ENCODE measurements at places on chromosomes 16 and 17.

GRCh38 chr17:59406808-59407381 lies 75.4 kb downstream of the YPEL2 start:
- DNase-seq = no peak

- no peak for DNase-seq
These were observed 199.0 kb upstream of the SOX9 start for GRCh38 chr17:71921796-71922195.

DNA sequence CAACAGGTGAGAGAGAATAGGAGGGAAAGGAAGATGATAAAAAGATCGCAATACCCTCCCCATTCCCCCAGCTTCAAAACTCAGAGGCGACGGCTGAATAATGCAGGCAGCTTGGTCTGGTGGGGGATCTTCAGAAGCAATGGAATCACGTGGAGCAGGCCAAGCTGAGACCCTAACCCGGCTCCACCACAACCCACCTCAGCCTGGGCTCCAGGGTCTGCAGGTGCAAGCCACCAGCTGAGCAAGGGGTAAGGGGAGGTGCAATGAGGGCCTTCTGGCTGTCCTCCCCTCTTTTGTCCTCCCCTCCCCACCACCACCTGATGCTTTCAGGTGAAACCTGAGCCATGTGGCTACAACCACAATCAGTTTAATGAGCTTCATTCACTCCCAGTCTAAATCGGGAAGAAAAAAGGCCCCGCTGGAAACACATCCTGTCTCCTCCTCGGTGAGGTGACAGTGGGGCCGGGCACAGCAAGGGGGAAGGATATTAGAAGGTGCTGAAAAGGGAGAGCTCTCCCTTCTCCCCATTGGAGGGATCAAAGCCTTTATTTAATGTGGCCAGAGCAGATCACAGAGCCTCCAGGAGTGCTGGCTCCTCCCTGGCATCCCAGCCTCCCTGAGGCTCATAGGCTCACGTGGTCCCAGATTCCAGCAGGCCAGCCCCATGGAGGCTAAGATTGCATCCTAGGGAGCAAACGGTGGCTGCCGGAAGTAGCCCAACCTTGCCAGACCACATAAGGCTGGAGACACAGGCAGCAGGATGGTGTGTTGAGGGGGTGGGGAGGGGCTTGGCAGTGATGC lies 261.0 kb downstream of the SOX9 start:
- DNase-seq = no peak

- no peak for DNase-seq
These were observed 101.7 kb downstream of the MAP2K6 start for GRCh38 chr17:69516225-69516624.

DNA sequence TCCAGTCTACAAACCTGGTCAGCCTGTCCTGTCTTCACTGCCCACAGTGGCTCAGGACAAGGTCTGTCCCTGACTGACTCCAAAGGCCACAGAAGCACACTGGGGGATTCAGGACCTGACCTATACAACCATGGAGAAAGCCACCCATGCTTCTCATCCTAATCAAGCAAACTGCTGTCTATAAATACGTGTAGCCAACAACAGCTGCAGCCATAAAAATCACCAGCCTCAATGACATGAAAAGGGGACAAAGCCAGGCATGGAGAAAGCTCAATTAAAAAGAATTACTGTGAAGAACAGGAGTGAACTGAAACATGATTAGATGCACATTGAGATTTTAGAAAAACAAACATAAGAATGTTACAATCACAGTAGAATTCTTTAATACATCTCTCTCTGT lies 170.1 kb downstream of the CDK5R1 start:
- no peak for DNase-seq

- DNase-seq = no peak
These were observed 67.8 kb downstream of the GOSR1 start for GRCh38 chr17:30545024-30545423.

DNA sequence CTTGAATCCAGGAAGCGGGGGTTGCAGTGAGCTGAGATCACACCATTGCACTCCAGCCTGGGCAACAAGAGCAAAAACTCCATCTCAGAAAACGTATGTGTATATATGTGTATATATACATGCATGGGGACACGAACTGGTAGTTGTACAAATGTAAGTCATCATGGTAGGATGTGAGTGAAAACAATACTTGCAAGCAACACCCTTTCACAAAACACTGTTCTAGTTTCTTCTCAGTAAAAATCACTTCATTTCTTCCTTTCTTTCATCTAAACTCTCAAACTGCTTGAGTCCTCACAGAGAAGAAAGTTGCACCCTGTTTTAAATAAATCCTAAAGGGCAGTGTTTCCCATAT lies 51.8 kb downstream of the METTL16 start:
- no peak for DNase-seq

DNA sequence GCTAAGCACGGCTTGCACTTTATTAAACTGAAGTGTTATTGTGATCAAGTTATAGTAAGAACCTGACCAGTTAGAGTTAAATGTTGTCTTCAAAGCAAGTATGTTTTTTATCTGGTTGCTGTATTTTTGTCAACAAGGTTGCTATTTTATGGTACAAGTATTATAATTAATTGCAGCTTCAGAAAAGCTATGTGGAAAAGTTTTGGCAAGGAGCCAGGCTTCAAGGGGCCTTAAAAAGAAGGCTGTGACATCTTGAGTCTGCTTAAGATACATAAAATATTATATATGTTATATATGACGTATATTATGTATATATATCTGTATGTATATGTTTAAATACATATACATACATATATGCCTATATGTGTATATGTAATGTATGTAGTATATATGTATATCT lies 1461.2 kb upstream of the CDH8 start:
- DNase-seq = no peak

DNA sequence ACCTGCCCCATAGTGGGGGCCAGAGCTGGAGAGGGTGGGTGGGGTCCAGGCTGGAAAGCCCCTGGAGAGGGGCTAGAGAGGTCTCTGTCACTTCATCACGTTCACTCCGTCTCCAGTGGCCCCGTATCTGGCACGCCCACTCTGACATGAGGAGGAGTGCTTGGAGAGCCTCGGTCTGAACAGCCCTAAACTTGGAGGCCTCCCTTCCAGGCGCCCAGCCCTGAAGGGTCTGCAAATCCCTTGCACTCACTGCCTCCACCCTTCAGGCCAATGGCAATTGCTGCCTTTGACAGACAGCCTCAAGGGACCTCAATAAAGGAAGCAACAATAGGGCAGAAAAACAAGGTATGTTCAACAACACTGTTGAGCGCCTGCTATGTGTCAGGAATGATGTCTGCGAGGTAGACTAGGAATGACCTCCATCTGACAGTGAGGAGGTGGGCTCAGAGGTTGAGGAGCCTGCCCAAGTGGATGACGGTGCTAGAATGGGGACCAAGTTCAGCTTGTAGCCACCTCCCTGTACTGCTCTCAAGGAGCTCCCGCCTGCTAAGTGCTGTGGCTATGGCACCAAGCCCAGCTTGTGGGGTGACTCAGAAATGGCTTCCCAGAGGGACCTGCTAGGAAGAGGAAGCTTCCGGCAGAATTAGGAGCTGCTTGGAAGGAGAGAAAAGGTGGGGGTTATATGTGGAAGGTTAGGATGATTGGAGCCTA lies 2.9 kb upstream of the EPX start:
- no peak for DNase-seq

GRCh38 chr17:66466840-66467367 lies 164.5 kb downstream of the PRKCA start:
- peak; percentile 48 for DNase-seq

GRCh38 chr16:78522327-78522726 lies 422.9 kb downstream of the WWOX start:
- DNase-seq = no peak

GRCh38 chr16:47037396-47037745 lies 63.9 kb upstream of the DNAJA2 start:
- no peak for DNase-seq

DNA sequence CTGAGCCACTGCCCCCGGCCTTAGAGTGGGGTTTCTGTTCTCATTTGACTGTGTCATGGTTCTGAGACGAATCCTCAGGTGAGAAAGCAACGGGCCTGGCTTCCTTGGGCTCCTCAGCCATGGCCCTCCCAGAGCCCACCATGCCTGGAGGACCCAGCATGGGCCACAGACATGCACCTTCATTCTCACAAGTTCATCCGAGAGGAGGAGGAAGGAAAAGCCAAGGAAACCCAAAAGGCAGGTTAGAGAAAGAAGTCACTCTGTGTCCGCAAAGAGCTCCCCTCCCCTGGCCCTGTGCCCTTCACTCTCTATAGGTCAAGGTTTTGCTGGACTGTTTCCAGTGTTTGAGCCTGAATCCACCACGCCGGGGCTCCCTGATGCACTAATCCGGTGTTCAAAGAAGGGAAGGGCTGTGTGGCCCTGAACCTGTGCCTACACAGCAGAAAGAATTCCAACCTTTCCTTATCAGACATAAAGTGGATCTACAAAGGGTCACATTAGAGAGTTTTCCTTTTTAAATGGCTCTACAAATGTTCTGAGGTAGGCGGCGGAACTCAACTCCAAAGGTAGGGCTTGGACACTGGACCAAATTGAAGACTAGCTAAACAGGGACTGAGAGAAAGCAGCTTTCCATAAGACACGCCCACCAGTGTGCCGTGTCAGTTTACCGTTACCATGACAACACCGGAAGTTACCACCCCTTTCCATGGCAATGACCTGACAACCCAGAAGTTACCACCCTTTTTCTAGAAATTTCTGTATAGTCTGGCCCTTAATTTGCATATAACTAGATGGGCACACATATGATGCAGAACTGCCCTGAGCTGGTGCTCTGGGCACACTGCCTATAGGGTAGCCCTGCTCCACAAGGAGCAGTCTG lies 15.9 kb upstream of the PECAM1 start:
- no peak for DNase-seq

GRCh38 chr16:80948886-80949493 lies 57.7 kb downstream of the CMC2 start:
- DNase-seq = no peak

DNA sequence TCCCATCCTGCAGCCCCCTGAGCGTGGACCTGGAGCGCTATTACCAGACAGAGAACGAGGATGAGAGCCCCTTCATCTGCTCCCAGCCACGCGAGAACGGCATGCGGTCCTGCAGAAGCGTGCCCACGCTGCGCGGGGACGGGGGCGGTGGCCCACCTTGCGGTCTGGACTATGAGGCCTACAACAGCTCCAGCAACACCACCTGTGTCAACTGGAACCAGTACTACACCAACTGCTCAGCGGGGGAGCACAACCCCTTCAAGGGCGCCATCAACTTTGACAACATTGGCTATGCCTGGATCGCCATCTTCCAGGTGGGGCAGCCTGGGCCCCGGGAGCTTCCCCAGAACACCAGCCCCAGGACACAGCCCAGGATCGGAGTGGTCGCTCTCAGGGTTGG lies 12.0 kb downstream of the CACNA1G start:
- DNase-seq = no peak

DNA sequence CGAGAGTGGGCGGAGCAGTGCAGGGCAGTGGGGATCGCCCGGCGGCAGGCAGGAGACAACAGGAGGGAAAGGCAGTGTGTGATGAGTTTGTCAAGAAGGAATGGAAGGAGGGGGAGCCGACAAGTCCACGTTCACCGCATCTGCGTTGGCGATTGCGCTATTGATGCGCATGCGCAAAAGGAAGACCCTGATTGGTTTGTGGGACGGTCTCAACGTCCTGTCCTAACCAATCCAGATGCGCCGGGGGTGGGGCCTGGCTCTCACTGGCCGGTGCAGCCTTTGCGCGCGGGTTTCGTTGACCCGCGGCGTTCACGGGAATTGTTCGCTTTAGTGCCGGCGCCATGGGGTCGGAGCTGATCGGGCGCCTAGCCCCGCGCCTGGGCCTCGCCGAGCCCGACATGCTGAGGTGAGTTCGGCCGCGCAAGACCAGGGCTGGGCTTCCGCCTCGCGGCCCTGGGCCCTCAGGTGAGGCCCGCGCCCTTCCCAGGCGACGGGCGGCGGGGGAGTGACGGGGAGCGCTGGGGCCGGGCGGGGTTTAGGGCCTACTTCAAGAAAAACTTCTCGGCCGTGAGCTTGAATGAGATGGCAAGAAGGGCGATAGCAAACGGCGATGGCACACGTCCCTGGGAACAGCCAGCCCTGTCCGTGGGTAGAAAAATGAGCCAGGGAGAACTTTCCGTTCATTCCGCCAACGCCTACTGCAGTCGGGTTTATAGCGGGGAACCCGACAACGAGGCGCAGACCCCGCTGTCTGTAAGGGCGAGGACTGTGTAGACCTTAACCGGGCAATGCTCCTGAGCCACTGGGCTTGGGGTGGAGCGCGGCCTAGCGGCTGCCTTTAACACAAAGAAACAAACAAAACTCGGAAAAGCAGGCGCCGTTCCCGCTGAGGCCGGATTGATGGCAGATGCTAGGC lies at the start of gene ORC6:
Gene ORC6, plus strand, starts transcription at position 295 of the 916 bp plus-strand sequence. Its CDS starts 47 bp downstream, at position 342.
- DNase-seq = peak; percentile 94

DNA sequence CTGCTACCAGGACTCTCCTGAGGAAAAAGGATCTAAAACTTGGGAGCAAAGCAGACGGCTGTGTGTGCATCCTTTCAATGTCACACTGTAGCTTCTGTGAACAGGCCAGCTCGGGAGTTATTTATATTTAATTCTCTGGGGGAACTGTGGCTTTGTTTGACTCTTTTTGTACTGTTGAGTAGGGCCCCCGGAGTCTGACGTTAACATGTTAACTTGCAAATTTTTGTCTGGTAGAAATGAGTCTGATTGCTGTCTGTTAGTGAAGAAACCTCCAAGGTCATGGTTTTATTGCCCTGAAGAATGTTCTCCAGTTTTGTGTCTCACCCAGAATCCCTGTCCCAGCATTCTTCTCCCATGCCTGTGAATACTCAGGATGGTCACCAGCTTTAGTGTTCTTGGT lies 14.2 kb upstream of the KCNG4 start:
- no peak for DNase-seq

GRCh38 chr17:41873559-41874292 lies 8.5 kb upstream of the KLHL11 start:
- DNase-seq = no peak

DNA sequence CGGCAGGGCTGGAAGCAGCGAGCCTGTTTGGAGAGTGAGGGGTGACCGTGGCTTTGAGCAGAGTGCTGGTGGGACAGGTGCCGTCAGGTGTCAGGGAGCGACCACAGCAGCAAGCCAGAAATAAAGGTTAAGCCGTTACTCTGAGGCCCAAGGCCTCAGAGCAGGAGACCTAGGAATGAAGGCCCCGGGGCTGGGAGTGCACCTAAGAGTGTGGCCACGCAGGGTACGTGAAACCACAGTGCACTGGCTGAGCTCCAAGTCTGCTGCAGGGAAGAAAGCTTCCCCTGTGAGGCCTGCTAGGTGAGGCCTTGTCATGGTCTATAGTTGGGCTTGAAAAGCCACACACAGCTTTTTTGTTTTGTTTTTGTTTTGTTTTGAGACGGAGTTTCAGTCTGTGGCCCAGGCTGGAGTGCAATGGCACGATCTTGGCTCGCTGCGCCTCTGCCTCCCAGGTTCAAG lies 8.7 kb downstream of the CLUAP1 start:
- peak; percentile 59 for DNase-seq

GRCh38 chr17:39921323-39921722 lies 2.9 kb upstream of the GSDMB start:
- no peak for DNase-seq

DNA sequence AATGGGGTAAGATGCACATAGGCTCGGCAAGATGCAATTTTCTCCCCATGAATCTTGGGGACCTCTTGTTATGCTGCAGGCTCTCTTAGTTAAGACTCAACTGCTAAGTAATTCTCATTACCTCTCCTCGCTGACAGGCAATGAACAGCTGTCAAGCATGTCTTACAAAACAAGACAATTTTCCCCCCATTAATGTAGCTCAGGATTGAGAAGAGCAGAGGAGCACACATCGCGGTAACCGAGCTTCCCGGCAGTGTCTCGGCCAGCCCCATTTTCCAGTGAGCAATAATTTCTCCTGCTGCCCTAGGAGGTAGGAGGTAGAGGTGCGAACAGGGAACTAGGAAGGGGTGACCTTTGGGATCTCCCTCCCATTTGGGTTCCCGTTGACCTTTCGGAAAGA lies 272.1 kb downstream of the HAPSTR1 start:
- DNase-seq = no peak

Measured in activated T-helper 2 cell treated with anti-CD3 and anti-CD28 coated beads, Interferon-gamma antibody, Interleukin-2, Interleukin-4, amounts not matched to agents 10 μg/mL and 5 μg/mL and 100 μg/mL, durations not matched to agents 14 hours and 24 hours and 36 hours (primary cell).